ENCODE measurements at places on chromosomes 4 and X.

- DNase-seq, result peak; percentile 98
These were observed 43.7 kb downstream of the NSG1 start for GRCh38 chr4:4430492-4431195.

- no peak for DNase-seq
These were observed 2.7 kb downstream of the LEF1 start for GRCh38 chr4:108166038-108166437.

DNA sequence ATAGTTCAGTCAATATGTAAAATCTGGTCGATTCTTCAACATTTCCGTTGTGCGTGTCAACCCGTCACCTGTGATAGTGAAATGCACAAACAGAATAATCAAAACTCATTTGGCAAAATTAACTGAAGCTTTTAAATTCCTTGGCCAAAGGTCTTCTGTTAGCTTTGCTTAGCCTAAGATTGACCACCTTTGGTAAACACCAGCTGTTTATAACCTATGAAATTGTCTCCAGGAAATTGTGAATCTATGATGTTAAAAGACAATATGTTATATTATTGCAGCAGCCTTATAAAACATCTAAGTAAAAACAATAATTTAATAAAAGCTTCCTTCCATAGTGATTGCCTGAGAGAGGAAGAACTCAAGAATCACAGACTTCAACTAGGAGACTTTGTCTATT, 196.8 kb downstream of the IL15 start:
- no peak for DNase-seq

- DNase-seq, result peak; percentile 71
These were observed 126.8 kb downstream of the NFKB1 start for GRCh38 chr4:102627831-102628523.

DNA sequence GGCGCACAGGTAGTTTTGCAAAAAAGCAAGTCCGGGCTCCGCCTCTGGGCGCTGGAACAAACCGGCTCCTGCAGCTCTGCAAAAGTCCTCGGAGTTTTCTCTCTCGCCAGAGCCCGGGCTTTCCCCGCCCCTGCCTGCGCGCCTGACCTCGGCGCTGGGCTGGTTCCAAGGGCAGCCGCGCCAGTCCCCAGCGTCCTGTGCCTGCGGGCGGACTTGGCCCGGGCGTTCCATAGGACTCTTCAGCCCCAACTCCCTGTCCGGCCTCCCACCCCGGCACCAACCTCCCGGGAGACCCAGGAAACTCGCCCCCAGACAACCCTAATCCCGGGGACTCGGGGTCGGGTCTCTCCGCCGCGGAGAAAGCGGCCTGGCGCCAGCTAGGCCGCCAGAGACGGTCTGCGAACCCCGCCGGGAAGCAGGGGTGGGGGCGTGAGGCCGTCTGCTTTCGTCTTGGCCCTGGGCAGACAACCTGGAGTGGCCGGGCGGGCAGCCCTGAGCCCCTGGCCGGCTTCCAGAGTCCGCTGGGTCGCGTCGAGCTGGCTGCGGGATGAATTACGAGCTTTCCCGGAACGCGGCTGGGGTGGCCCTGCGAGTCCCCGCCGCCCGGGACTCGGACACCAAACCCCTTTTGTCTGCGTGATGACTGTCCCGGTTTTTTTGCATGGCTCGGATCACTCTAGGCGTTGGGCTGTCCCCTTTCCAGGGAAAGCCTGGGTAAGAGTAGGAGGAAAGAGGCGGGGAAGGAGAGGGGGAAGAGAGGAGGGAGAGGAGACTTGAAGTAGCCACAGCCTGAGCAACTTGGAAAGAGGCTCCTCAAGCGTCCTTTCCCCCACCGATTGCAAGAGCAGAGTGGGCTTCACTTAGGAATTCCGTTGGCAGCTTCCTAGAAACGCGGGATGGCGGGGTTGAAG, 916 bp downstream of the MXRA5 start:
- DNase-seq, result peak; percentile 12

DNA sequence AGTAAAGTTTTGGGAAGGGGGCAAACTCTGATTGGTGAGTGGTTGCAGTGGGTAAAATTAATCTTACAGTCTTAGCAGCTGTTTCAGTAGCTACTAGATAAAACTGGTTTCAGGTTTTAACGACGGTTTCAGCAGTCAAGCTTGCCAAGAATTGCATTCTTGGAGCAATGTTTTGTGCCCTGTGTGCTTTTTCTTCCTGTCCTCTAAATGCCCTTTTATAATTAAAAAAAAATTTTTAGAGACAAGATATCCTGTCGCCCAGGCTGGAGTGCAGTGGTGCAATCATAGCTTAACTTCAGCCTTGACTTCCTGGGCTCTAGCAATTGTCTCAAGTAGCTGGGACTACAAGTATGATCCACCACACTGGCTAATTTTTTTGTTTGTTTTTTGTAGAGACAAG, 6.3 kb upstream of the PPEF2 start:
- DNase-seq, result no peak

- no peak for DNase-seq
These were observed 213.3 kb downstream of the SMARCA1 start for GRCh38 chrX:129310000-129310399.

DNA sequence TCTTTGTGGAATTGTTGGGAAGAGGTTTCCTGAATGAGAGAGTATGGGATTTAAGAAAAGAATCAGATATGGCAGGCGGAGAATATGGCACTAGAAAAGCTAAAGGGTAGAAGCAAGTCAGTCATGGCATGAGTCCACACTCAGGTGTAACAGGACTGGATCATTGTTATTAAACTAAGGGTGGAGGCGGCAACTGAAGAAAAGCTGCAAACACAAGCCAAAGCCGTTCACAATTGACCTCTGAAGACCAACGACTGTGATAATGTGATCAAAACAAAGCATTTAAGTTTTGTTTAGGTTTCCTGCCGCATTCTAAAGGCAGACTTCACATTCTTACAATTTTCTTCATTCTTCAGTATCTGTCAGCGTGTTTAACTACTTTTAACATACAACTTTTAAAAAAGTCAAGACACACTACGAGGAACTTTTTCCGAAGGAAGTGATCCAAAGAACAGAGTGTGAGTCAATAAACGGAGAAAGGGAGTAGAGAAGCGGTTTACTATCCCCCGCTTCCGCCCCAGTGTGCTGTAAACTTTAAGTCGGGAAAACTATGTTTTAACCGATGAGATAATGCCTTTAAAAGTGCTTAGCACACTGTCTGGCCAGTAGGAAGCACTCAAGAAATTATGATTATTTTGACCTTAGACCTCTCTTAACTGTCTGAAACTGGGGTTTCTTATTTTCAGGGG, 909 bp upstream of the SLAIN2 start:
- peak; percentile 72 for DNase-seq

Measured in fibroblast of skin of back (primary cell).